ENCODE measurements at places on chromosomes 5 and 9.

DNA sequence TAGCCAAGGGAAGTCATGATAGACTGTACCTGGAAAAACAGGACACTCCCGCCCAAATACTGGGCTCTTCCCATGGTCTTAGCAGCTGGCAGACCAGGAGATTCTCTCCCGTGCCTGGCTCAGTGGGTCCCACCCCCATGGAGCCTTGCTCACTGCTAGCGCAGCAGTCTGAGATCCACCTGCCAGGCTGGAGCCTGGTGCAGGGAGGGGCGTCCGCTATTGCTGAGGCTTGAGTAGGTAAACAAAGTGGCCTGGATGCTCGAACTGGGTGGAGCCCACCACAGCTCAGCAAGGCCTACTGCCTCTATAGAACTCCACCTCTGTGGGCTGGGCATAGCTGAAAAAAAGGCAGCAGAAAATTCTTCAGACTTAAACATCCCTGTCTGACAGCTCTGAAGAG, 10.1 kb upstream of the THG1L start:
- no peak for DNase-seq

GRCh38 chr5:172545291-172545801, 91.0 kb upstream of the SH3PXD2B start:
- no peak for DNase-seq

GRCh38 chr5:58317808-58318207, 142.1 kb downstream of the PLK2 start:
- no peak for DNase-seq

- no peak for DNase-seq
Measured at GRCh38 chr9:131934673-131935072, 145.0 kb downstream of the MED27 start.

- DNase-seq = no peak
Measured at GRCh38 chr9:95338243-95338642, 20.7 kb upstream of the FANCC start.

DNA sequence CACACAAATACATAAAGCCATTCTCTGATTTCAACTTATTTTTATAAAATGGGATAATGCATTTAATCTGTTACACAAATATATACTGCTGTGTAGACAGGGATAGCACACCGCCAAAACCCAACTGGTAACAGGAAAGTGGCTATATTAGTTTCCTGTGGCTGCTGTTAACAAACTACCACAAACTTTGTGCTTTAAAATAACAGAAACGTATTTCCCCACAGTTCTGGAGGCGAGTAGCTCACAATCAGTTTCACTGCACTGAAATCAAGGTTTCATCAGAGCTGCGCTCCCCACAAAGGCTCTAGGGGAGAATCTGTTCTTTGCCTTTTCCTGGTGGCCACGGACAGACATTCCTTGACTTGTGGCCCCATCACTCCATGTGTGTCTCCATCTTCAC, 94.0 kb downstream of the MLLT3 start:
- no peak for DNase-seq

GRCh38 chr9:70172532-70172931, 86.2 kb upstream of the SMC5 start:
- DNase-seq = no peak

DNA sequence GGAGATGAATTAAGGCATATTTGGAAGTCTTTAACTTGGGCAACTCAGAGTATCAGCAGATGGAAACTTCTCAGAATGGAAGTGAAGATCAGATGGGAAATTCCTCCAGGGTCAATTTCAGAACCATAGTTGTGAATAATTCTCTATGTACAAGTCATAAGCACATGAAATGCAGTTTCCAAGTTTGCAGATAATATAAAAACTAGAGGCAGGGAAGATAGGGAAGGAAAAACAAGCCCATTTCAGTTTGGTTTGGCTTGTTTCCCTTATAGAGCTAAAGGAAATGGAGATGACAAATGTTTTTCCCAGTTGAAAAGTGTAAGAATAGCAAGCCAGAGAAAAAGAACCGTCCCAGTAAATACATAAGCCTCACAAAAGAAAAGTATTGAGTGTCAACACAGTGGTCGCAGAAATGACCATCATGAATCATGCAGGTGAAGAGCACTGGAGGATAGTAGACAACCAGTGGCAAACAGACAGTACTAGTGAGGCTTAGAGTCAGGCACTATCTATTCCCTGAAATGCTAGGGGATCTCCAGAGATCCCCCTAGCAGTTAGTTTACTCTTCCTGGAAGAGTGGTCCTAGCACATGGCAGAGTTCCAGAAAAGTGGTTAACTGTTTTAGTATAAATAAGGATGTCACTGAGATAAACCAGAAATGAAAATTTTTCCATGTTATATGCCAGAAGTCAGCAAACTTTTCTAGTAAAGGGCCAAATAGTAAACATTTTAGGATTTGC, 245.9 kb downstream of the SAXO1 start:
- no peak for DNase-seq

DNA sequence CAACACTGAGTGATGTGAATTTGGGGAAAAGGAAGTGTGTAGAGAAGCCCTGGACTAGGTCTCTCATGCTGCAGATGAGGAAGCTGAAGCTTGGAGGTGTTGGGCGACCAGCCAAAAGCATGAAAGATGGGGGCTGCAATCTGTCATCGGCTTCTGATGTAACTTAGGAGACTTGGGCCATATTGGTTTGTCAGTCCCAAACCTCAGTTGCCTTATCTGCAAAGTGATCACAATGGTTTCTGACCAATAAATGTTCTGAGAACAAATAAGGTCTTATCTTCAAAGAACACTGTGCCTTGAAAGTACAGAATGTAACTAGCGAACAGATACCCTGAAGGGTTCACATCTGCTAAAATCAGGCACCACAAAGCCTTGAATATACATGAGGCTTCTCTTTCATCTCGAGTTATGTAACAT, 198.4 kb upstream of the NR3C1 start:
- no peak for DNase-seq

DNA sequence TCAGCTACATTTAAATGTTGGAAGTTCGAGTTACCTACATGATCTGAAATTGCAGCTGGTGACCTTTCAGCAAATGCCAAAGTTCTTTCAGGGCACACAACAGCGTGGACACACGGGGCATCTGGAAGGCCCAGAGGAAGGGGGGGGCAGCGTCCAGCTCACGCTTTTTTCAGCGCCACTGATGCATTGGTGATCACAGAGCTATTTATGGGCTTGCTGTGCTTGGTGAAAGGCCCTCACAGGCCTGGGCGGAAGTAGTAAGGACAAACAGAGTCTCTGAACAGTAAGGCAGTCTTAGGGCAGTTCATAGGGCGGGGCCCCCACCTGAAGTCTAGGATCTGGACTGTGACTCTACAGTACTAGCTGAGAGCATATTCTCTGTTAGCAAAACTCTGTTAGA, 6.6 kb upstream of the FBP2 start:
- DNase-seq = no peak

DNA sequence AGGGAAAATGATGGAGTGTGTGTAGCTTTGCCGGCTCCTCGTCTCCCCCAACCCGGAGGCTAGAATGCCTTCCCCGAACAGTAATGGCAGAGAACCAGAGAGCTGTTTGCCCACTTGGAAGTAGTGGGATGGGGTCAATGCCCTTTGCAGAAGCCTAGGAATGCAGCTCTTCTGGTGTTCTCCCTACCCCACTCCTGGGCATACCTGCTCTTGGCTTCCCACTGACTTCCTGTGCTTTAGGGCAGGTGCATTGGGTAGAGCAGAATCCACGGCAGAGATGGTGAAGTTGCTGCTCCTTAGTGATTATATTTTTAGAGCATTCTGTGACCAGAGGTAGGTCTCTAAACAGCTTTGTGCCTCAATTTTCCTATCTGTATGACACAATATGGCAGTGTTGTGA, 134.6 kb downstream of the BOD1 start:
- DNase-seq = no peak

GRCh38 chr5:148843510-148844318, 17.3 kb downstream of the ADRB2 start:
- DNase-seq = no peak

- DNase-seq = no peak
Measured at GRCh38 chr9:136688274-136689107, 1.2 kb upstream of the AGPAT2 start.

- DNase-seq = no peak
Measured at GRCh38 chr5:173187054-173187743, 42.9 kb downstream of the BNIP1 start.

- no peak for DNase-seq
Measured at GRCh38 chr5:137209232-137209809, 289.8 kb downstream of the SPOCK1 start.

DNA sequence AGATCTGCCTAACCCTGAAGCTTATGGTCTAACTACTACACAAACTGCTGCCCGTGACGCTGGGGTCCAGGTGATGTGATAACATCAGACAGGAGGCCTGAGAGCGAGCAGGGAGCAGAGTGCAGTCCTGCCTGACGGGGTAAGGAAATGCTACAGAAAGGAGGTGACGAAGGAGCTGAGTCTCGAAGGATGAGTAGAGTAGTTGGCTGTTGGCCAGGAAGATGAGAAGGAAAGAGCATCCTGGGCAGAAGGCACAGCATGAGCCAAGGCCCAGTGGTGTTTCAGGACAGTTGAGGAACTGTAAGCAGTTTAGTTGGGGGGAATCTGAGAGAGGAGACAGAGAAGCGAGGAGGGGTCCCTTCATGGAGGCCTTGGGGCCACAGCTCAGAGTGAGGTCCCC, 136.0 kb upstream of the TBC1D2 start:
- no peak for DNase-seq
